Right ventricle myocardium inferior (tissue), 1 donor: ENCODE measurements at places on chromosomes 7 and 10. TPM values are rescaled to one million over a fixed set of nuclear protein-coding genes. Genes with fewer than 3 reads are reported as not detected.

DNA sequence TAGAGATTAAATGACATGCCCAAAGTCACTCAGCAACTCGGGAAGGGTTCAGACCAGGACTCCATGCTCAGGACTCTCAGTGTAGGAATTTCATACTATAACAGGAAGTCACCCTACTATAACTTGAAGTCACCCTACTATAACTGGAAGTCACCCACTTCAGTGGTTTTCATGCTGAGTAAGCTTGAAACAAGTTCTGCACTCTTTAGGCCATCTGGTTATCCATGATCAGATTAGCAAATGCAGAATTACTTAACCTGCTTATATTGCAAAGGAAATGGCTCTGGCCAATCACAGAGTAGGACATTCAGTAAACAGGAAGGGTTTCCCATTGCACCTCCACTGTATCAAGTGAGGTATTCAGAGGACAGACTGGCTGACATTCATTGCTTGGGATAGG, 1240.4 kb downstream of the GATA3 start:
- DNase-seq = no peak

DNA sequence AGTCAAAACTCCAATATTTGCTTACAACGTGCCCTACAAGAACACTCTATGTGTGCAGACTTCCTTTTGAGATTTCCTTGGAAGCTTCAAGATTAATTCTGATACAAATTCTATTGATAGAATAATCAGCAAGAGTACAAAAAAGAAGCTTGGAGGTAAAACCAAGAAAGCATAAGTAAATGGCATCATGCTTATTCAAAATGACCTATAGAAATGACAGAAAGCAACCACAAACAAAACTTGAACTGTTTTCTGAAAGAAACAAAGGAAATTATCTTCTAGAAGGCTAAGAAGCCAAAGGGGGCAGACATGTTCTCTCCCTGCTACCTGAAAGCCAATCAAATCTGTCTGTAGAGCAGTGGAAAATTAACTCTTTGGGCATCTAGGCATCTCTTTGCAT, 73.0 kb downstream of the CTNNA3 start:
- no peak for DNase-seq

GRCh38 chr10:128046953-128047290, 79.3 kb downstream of the MKI67 start:
- no peak for DNase-seq

MRPS17 gene
- total RNA-seq = 20.8 TPM

DNA sequence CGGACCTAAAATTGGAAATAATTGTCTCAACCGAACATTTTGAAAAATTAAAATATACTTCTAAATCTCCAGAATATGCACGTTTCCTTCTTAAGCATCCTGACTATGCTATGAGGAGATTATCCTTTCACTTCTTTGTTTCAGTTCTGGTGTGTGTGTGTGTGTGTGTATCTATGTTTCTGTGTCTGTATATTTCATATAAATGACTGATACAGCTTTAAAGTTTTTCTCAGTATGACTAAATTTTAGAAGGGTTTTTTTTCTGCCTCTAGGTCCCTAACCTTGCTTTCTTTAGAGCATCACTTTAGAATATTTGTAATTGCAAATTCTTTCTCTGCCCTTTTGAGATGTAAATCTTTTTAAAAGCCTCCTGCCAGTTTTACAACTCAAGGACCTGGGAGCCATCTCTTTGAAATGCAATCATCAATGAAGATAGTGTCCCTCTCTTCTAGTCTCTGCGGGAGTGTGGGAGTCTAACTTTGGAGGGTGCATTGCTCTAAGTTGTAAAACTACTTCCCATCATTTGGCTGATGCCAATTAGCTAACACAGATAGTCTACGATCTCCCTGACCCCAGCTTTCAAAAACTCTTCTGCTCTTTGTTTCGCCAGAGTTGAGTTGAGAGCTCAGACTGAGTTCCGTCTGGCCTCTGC, 782.0 kb upstream of the ZWINT start:
- no peak for DNase-seq
